Spleen (tissue), 13 donors: ENCODE measurements at places on chromosomes 16 and 17. TPM values are rescaled to one million over a fixed set of nuclear protein-coding genes. Genes with fewer than 3 reads are reported as not detected.
A peak's percentile ranks its signal among the peaks of the same experiment; 100 is the strongest.

DNA sequence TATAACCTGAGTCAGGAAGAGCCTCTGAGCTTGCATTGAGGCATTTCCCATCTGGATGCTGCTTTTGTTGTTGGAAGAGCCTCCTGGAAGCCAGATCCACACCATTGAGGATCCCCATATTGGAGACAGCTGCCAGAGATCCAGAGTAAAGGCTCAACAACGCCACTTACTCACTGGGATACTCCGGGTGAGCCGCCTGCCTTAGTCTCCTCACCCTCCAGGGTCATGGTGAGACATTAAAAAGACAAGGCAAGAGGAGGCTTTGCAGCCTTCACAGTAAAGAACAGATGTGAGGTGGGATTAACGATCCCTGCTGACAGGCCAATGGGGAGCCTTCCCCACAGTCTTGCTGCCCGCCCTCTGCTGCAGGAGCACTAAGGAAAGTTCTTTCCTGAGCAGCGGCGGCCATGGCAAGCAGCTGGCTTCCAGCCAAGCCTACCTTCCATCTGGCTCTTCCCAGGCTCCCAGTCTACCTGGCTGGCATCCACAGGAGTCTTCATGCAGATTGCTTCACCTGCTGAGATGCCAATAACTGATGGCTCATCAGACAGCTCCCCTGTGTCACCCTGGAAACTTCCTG lies 198.5 kb downstream of the CYLD start:
- H3K27ac ChIP-seq: no peak overlapping the region
- H3K4me3 ChIP-seq: no peak overlapping the region
- no peaks in the 10 kb centered on the region for H3K27me3 ChIP-seq
- H3K4me1 ChIP-seq: no peaks in the 10 kb centered on the region
- H3K36me3 ChIP-seq: no peaks in the 10 kb centered on the region

GRCh38 chr16:57781349-57781740 lies 20.9 kb downstream of the KIFC3 start:
- no peak for DNase-seq
- no peak overlapping the region for H3K27ac ChIP-seq
- H3K4me3 ChIP-seq: no peak overlapping the region
- no peaks in the 10 kb centered on the region for H3K36me3 ChIP-seq
- H3K4me1 ChIP-seq: peaks cover 1% of the 10 kb centered on the region

GRCh38 chr17:14144508-14144907 lies 75.2 kb downstream of the COX10 start:
- H3K4me3 ChIP-seq: no peak overlapping the region
- DNase-seq: no peak
- no peaks in the 10 kb centered on the region for H3K36me3 ChIP-seq
- H3K27me3 ChIP-seq: no peaks in the 10 kb centered on the region
- H3K4me1 ChIP-seq: peaks cover 10% of the 10 kb centered on the region
- no peak overlapping the region for H3K27ac ChIP-seq

- H3K4me3 ChIP-seq: no peak overlapping the region
- H3K4me1 ChIP-seq: no peaks in the 10 kb centered on the region
- DNase-seq: no peak
- H3K36me3 ChIP-seq: no peaks in the 10 kb centered on the region
- no peaks in the 10 kb centered on the region for H3K27me3 ChIP-seq
Measured at GRCh38 chr17:55500103-55500502, 11.1 kb downstream of the SMIM36 start.

- H3K27me3 ChIP-seq: no peaks in the 10 kb centered on the region
- H3K4me1 ChIP-seq: no peaks in the 10 kb centered on the region
- no peaks in the 10 kb centered on the region for H3K36me3 ChIP-seq
- H3K27ac ChIP-seq: no peak overlapping the region
Measured at GRCh38 chr16:72768591-72768990, 279.3 kb downstream of the ZFHX3 start.

Gene HBA1
- total RNA-seq: 506 TPM

DNA sequence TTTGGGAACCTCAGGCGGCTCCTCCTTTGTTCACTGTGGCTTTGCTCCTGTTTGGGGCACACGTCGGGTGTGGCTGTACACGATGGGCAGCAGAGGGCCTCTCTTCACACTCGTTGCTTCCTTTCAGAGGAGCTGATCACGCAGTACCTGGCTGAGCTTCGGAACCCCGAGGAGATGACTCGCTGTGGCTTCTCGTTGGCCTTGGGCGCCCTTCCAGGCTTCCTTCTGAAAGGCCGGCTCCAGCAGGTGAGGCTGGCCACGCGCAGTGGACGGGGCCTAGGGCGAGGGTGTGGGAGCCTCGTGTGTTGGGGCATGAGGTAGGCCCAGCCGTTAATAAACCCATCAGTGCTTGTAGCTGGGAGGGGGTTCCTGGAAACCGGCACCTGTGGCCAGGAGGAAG lies 85.0 kb upstream of the ZNF750 start:
- H3K4me1 ChIP-seq: no peaks in the 10 kb centered on the region
- H3K27me3 ChIP-seq: no peaks in the 10 kb centered on the region
- H3K36me3 ChIP-seq: peaks cover 99% of the 10 kb centered on the region
- DNase-seq: peak; percentile 46
- no peak overlapping the region for H3K4me3 ChIP-seq

DNA sequence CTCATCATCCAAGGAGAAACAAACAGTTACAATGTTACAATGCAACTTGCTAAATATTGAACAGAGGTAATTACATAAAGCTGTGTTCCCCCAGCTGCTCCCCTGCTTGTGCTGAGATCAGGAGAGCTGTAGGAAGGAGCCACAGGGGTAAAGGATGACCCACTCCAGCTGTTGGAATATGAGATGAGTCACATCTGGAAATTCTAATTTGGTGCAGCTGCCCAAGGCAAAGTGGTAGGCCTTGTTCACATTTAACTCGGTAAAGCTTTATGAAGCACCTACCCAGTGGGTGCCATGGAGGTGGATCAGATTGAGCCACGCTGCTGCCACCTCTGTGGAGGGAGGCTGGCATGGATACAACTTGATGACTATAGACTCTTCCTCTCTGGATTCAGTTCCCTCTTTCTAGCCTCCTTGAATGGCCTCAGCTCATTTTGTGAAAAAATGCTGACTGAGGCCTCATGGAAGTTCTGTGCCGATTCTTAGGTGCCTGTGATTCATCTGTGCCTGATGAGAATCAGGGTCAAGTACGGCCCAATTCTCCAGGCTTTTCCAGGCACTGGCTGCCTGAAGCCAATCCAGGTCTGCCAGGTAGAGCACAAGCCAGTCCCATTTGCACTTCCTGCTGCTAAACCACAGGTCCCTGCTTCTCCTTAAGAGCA lies 7.4 kb downstream of the ZNF689 start:
- no peaks in the 10 kb centered on the region for H3K27me3 ChIP-seq
- H3K4me1 ChIP-seq: peaks cover 63% of the 10 kb centered on the region
- H3K27ac ChIP-seq: peak overlapping the region; percentile 38
- peaks cover 59% of the 10 kb centered on the region for H3K36me3 ChIP-seq

Gene EVI2B
- total RNA-seq: 115 TPM

DNA sequence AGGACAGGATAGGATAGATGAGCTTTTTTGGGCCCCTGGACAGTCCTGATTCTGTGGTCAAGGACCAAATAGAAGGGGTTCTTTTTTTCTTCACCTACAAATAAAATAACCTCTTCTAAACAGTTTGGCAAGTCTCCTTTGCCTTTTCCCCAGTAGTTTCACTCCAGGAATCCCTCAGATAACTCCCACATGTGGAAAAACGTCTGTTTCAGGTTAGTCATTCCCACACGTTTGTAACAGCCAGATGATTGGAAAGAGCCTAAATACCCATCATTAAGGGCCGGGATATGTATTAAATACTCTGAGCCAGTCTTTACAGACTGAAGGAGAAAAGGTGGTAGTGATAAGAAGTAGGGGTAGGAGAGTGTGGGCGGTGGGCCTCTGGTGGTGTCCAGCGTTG lies 58.3 kb downstream of the PLD6 start:
- no peak overlapping the region for H3K27ac ChIP-seq
- peaks cover 98% of the 10 kb centered on the region for H3K36me3 ChIP-seq
- H3K4me1 ChIP-seq: peaks cover 37% of the 10 kb centered on the region
- no peak for DNase-seq

DNA sequence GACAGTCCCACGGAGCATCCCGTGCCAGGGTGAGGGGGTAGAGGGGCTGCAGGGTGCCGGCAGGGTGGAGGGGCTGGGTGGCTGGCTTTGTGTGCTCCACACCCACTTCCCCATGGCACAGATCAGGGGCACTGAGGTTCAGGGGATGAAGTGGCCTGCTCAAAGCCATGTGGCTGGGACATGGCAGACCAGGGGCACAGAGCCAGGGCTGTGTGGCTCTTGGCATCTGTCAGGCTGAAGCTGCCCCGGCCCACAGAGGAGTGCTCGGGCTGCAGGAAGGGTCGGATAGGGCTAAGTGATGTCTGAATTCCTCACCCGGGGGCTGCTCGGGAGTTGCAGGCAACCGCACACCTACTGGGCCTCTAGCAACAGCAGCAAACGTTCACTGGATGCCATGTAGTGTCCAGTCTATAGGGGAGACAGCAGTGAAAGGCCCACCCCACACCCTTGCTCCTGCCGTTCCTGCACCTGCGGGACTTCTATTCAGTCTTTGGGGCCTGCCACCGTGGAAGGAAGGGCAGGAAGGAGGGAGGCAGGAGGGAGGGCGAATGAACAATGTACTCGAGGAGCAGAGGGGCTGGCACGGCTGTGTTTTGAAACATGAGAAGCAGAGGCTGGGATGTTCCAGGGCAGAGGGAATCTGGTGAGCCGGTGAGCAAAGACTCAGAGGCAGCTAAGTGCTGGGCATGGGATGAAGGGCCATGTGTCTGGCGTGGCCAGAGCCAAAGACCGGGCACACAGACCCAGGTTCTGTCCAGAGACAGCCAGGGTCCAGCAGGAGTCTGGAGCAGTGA lies 15.1 kb downstream of the SLC5A10 start:
- no peak overlapping the region for H3K27ac ChIP-seq
- H3K4me1 ChIP-seq: no peaks in the 10 kb centered on the region
- H3K27me3 ChIP-seq: no peaks in the 10 kb centered on the region
- peaks cover 7% of the 10 kb centered on the region for H3K36me3 ChIP-seq
- H3K4me3 ChIP-seq: no peak overlapping the region

GRCh38 chr17:71260366-71260940 lies 860.4 kb upstream of the SOX9 start:
- no peaks in the 10 kb centered on the region for H3K36me3 ChIP-seq
- peaks cover 4% of the 10 kb centered on the region for H3K27me3 ChIP-seq
- DNase-seq: no peak
- H3K4me1 ChIP-seq: no peaks in the 10 kb centered on the region

Gene OSGIN1
- total RNA-seq: 13.5 TPM

Gene GFAP
- 0.41 TPM for total RNA-seq

DNA sequence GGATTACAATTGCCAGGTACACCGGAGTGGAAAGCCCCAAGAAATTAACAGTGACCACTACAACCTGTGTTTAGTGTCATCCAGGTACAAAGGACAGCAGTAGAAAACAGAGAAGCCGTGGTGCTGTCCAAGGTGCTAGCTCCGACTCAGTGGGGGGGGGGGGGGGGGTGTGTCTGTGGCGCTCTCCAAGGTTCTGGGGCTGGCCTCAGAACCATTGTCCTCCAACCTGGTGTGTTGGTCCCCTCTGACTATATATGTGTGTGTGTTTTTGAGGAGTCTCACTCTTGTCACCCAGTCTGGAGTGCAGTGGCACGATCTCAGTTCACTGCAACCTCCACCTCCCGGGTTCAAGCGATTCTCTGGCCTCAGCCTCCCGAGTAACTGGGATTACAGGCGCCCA lies 5.8 kb upstream of the ZNF23 start:
- H3K36me3 ChIP-seq: peaks cover 11% of the 10 kb centered on the region
- H3K27ac ChIP-seq: no peak overlapping the region
- H3K4me3 ChIP-seq: no peak overlapping the region

GRCh38 chr16:35319536-35320192 lies 1860.3 kb downstream of the TP53TG3F start:
- DNase-seq: no peak
- H3K4me3 ChIP-seq: no peak overlapping the region
- no peaks in the 10 kb centered on the region for H3K36me3 ChIP-seq
- no peak overlapping the region for H3K27ac ChIP-seq
- H3K27me3 ChIP-seq: no peaks in the 10 kb centered on the region
- H3K4me1 ChIP-seq: no peaks in the 10 kb centered on the region

Gene ZP2
- total RNA-seq: not detected

Gene WSCD1
- total RNA-seq: 22.9 TPM

GRCh38 chr16:13155377-13155776 lies 254.0 kb downstream of the SHISA9 start:
- H3K36me3 ChIP-seq: no peaks in the 10 kb centered on the region
- no peaks in the 10 kb centered on the region for H3K4me1 ChIP-seq
- DNase-seq: no peak
- H3K4me3 ChIP-seq: no peak overlapping the region
- H3K27ac ChIP-seq: no peak overlapping the region

DNA sequence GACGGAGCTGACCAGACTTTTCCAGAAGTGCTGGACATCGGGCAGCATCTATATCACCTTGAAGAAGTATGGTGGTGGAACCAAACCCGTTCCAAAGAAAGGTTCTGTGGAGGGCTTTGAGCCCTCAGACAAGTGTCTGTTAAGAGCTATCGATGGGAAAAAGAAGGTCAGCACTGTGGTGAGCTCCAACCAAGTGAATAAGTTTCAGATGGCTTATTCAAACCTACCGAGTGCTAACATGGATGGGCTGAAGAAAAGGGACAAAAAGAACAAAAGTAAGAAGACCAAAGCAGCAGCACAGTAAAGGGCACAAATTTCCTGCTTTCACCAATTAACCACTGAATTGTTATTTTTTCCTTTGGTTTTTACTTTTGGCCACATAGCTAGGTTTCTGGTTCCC lies 6.9 kb downstream of the KAT7 start:
- no peak for DNase-seq
- H3K27ac ChIP-seq: no peak overlapping the region

Gene EVPL
- total RNA-seq: not detected

DNA sequence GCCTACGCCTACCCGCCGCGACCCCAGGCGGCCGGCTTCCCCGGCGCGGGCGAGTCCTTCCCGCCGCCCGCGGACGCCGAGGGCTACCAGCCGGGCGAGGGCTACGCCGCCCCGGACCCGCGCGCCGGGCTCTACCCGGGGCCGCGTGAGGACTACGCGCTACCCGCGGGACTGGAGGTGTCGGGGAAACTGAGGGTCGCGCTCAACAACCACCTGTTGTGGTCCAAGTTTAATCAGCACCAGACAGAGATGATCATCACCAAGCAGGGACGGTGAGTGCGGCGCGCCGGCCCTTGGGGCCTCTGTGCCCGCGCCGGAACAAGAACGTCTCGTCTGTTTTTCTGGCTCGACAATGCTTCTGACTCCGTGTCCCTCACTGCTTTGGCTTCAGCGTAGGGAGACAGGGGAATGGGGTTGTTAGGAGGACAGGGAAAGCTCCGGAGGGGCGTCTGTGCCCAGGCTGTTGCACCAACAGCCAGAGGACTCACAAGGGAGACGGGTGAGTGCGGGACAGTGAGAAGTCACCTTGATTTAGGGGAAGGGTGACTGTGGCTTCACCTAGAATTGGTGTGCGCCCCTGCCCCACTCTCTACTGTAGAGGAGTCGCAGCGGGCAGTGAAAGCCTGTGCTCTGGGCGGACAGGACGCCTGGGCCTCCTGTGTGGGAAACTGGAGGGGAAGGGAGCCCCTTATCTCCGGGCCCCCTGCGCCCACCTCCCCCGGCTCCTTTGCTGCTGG lies 806 bp downstream of the TBX21 start:
- H3K4me1 ChIP-seq: peaks cover 38% of the 10 kb centered on the region
- H3K27me3 ChIP-seq: peaks cover 38% of the 10 kb centered on the region
- peak; percentile 80 for DNase-seq
- H3K36me3 ChIP-seq: no peaks in the 10 kb centered on the region
